Heart right ventricle (tissue), 16 donors: ENCODE measurements at places on chromosomes 2 and 18.
A peak's percentile ranks its signal among the peaks of the same experiment; 100 is the strongest.

GRCh38 chr2:204850581-204850980 lies 305.3 kb downstream of the PARD3B start:
- no peak overlapping the region for H3K27ac ChIP-seq
- H3K36me3 ChIP-seq: no peaks in the 10 kb centered on the region
- H3K4me1 ChIP-seq: no peaks in the 10 kb centered on the region
- no peaks in the 10 kb centered on the region for H3K27me3 ChIP-seq
- no peak overlapping the region for H3K4me3 ChIP-seq

- H3K27ac ChIP-seq: no peak overlapping the region
- DNase-seq: peak; percentile 54
- H3K4me3 ChIP-seq: no peak overlapping the region
Measured at GRCh38 chr2:216666461-216667233, 28.7 kb downstream of the IGFBP5 start.

- peaks cover 23% of the 10 kb centered on the region for H3K4me1 ChIP-seq
- no peak for DNase-seq
- H3K27me3 ChIP-seq: no peaks in the 10 kb centered on the region
- H3K36me3 ChIP-seq: peaks cover 98% of the 10 kb centered on the region
Measured at GRCh38 chr2:174563530-174564282, 33.9 kb downstream of the WIPF1 start.

GRCh38 chr18:23844991-23845680 lies 155.9 kb downstream of the LAMA3 start:
- H3K4me1 ChIP-seq: no peaks in the 10 kb centered on the region
- no peak overlapping the region for H3K4me3 ChIP-seq
- H3K27ac ChIP-seq: no peak overlapping the region

- no peak for DNase-seq
- H3K36me3 ChIP-seq: peaks cover 6% of the 10 kb centered on the region
- H3K27ac ChIP-seq: no peak overlapping the region
- no peak overlapping the region for H3K4me3 ChIP-seq
Measured at GRCh38 chr18:79382681-79383387, 12.9 kb upstream of the NFATC1 start.

- no peak for DNase-seq
- no peak overlapping the region for H3K27ac ChIP-seq
- no peaks in the 10 kb centered on the region for H3K36me3 ChIP-seq
- peaks cover 42% of the 10 kb centered on the region for H3K4me1 ChIP-seq
- H3K27me3 ChIP-seq: no peaks in the 10 kb centered on the region
Measured at GRCh38 chr2:42756150-42756775, 7.7 kb downstream of the OXER1 start.

- peaks cover 8% of the 10 kb centered on the region for H3K27me3 ChIP-seq
- H3K36me3 ChIP-seq: no peaks in the 10 kb centered on the region
- H3K4me1 ChIP-seq: peaks cover 71% of the 10 kb centered on the region
- H3K27ac ChIP-seq: no peak overlapping the region
Measured at GRCh38 chr18:63314062-63314790, 5.3 kb downstream of the BCL2 start.

DNA sequence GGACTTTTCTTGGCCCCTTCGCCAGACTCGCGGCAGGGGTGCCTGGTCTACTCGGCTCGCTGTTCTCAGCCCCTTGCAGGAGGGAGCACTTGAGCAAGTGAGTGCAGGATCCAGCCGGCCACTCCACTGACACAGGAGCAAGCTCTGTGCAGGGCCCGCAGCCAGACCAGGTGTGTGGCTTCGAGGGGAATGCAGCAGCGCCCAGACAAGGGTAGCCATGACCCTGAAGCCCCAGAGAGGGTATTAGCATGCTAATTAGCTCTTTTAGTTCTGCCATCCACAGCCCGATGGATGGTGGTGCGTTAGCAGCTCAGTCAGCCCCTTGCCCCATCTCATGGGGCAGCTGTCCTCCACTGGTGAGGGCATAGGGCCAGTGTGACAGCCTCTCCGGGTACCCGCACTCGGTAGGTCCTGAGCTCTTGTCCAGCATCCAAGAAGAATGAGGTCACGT lies 103.2 kb upstream of the HS6ST1 start:
- no peaks in the 10 kb centered on the region for H3K27me3 ChIP-seq
- H3K4me3 ChIP-seq: no peak overlapping the region
- H3K36me3 ChIP-seq: no peaks in the 10 kb centered on the region
- no peak for DNase-seq

- DNase-seq: peak; percentile 95
- H3K27ac ChIP-seq: peak overlapping the region; percentile 97
- no peaks in the 10 kb centered on the region for H3K27me3 ChIP-seq
- H3K36me3 ChIP-seq: no peaks in the 10 kb centered on the region
Measured at GRCh38 chr18:3451183-3451988, 1.4 kb downstream of the TGIF1 start.
